ENCODE measurements at places on chromosomes 7 and 10.

- no peak for DNase-seq
Observed at GRCh38 chr7:134364619-134365037, 47.9 kb upstream of the SLC35B4 start.

DNA sequence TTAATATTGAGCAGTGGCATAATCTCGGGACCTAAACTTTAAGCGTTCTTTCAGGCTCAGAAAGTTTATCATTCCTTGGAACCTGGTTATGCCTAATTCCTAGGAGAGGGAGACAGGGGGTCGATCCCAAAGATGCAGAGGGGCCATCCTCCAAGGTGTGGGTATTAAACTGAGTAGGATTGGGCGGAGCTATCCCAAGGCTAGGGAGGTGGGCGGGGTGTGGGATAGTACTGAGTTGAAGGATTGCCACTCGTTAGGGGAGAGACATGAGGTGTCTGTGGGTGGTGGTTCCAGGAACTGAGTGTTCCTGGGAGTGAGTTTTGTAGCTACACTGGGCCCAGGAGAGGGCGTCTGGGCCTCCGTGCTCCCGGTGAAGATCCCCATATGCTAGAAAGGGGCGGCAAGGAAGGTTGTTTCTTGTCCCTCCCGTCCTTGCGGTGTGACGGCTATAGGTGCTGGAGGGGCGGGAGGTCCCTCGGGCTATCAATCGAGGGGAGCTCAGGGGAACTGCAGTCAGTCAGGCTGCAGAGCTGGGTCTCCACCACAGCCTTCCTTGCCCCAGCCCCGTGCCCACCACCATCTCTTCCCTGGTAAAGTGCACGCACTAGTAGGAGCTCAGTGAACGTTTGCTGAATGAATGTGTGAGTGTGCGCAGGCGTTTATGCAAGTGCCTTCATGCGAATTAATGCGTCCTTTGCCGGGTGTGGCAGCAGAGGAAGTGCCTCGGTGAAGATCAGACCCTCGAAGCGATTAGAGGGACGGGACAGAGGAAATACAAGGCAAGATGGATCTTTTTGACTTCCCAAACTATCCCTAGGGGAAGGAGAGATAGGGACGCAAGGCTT, 3.0 kb upstream of the HMX2 start:
- no peak for DNase-seq

DNA sequence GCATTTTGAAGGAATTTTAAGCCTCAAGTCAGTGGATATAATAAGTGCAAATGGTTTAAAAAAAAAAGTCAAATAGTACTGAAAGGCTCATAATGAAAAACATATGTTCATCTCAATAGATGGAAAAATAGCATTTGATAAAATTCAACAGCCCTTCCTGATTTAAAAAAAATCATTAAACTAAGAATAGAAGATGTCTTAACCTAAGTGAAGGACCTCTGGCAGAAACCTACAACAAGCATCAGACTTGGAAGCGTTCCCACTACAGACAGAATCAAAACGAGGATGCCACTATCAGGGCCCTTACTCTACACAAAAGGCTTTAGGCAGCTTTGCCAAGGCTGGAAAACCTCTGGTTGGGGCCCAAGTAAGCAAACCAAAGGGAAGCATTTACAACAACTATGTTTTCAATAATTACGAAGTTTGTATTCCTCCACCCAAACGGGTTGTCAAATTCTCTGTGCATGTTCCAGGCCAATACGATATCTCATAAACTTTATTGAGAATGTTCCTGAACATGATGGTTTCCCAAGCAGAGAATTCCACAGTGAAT, 45.1 kb downstream of the CYTH3 start:
- DNase-seq: no peak

DNA sequence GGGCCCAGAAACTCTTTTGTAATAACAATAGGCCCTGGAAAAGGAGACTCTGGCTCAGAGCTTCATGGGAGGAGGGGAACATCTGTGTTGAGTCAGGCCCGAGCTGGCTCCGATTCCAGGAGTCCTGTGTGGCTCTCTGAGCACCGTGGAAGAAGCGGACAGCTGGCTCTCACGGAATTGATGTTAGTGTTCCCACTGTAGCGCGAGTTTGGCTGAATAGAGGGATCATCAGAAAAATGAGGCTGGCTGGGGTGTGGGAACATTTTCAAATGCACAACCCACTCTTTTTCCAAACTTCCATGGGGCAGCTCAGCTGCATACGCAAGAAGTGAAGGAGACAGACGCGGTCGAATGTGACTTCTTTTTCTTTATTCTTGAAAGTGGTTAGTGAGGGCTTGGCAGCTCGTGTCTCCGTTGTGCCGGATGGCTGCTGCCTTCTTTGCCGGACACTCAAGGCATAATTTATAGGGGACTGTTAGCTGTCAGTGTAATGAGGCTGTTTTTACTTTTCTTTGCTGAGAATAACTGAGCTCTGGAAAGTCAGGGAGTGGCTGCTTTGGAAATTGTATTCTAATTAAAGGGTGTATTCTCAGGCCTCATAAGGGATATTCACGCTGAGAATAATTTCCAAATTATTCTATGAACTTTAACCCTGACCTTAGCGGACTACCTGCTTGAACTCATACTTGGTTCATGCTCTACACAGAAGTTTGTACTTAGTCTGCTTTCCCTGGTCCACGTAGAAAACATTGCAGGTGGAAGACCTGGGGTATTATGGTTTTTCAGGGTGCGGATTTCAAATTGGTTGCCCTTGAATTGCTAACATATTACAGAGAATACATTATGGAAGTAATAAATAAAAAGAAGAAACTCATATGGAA, 23.1 kb downstream of the MDFIC start:
- DNase-seq: no peak

DNA sequence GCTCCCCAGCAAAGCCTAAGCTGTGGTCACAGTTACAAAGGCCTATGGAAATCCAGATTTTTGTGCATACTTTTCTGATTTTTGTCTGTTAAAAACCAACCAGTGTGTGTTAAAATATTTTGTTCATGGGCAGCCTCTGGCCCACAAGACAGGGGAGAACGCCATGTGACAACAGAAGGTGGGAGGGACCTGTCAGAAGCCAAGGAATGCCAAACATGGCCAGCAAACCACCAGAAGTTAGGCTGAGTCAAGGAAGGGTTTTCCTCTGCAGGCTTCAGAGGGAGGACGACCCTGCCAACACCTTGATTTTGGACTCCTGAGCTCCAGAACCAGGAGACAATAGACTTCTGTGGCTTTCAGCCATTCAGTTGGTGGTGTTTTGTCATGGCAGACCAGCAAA, 127.3 kb downstream of the CUL2 start:
- no peak for DNase-seq

DNA sequence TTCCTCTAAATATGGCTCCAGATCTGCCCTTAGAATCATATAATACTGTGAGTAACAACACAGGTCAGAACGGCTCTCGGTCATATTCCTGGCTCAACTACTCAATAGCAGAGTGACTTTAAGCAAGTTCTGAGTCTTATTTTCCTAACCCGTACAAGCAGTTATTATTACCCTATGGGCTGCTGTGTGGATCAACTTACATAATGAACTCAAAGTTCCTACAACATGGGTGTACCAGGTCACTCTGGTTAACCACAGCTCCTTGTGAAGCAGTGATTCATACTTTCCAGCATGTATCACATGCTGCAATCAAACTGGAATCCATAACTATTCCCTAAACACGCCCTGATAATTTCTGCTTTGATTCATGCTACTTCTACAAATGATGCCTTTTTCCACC, 107.3 kb downstream of the LRRN3 start:
- no peak for DNase-seq
